ENCODE measurements at places on chromosomes 16 and 17.

- DNase-seq, result peak; percentile 7
These were observed 314.3 kb downstream of the RBFOX1 start for GRCh38 chr16:7646821-7647500.

- no peak for DNase-seq
These were observed 21.4 kb downstream of the CDRT4 start for GRCh38 chr17:15446036-15446435.

DNA sequence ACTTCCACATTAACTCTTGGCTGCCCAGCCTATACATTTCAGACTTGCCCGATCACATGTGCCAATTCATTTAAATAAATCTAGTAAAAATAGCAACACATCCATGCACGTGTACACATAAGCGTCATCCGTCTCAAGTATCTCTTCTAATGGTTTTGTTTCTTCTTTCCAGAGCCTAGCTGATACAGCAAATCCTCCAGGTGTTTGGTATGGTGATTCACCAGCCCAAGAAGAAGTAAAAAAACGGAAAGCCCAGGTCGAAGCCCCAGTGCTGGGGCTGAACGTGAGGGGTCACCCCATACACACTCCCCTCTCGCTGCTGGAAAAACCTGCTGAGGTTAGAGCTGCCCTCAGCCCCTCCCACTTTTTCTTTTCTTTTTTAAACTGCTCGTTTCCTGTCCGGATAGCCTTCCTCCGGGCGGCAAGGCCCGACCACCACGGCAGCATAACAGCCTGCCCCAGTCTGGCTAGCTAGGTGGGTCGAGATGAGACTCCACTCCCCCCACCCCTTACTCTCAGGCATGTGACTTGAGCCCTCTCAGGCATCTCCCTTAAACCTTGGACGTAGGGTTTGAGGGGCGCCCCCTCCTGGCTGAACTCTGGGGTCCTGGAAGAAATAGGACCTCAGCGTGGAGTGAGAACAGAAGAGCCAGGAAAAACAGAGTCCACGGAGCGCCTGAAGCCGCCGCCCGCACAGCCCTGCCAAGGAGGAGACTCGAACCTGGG is 13.9 kb upstream of the OR1F1 start:
- DNase-seq, result no peak

- DNase-seq, result no peak
These were observed 6.5 kb downstream of the GRB7 start for GRCh38 chr17:39744075-39744835.

- DNase-seq, result no peak
These were observed 46.6 kb upstream of the TANC2 start for GRCh38 chr17:62919388-62919787.

GRCh38 chr16:69619514-69619913 is 53.7 kb downstream of the NFAT5 start:
- DNase-seq, result no peak

DNA sequence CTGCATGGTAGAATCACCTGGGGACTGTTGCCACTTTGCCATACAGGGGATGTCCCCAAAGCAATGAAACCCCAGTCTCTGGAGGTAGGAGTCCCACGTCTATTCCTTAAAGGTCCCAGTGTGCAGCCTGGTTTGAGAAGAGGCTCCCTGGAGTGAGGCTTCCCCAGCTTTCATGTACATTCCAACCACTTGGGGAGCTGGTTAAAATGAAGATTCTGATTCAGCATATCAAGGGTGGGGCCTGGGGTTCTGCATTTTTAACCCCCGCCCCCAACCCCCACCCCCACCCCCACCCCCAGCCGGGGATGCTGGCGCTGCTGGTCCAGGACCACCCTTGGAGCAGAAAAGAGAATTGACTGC is 241.2 kb downstream of the FOXL1 start:
- DNase-seq, result no peak

GRCh38 chr16:15788846-15789239 is 68.0 kb downstream of the MYH11 start:
- no peak for DNase-seq

DNA sequence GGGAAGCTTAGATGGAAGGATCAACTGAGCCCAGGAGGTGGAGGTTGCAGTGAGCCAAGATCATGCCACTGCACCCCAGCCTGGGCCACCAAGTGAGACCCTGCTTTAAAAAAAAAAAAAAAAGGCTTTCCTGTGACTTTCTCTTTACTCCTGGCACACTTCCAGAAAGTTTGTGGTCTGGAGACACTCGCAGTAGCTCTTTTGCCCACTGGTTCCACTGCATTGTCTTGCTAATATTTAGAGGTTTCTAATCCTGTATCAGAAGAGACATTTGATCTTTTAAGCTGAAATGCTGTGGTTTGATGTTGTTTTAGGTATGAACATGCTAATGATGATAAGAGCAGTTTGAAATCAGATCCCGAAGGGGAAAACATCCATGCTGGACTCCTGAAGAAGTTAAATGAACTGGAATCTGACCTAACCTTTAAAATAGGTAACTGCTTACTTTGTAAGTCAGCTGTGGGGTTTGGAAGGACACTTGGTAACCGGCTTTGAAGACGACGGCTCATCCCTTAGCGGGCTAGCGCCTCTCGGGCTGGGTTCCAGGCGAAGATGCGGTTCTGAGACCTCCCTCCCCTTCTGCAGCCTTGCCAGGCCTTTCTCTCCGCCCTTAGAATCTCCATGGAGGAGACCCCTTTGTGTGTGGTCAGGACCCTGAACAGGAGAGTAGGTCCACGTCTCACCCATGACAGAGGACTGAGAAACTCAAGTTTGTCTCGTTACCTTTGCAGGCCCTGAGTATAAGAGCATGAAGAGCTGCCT is 23.1 kb downstream of the NTAN1 start:
- DNase-seq, result no peak

All from DMS153 (cell line).